ENCODE measurements at places on chromosomes 2 and 18.

DNA sequence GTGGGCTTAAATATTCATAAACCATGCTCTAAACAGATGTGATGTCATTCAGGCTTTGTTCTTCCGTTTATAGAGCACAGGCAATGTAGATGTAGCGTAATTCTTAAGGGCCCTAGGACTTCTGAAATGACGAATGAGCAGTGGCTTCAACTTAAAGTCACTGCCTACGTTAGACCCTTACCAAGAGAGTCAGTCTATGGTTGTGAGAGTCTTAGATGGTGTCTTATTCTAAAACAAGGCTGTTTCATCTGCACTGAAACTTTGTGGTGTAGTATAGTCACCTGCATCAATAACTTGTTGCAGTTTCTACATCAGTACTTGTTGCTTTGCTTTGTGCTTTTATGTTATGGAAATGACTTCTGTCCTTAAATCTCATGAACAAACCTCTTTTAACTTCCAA lies 56.0 kb downstream of the PIK3C3 start:
- DNase-seq = no peak

DNA sequence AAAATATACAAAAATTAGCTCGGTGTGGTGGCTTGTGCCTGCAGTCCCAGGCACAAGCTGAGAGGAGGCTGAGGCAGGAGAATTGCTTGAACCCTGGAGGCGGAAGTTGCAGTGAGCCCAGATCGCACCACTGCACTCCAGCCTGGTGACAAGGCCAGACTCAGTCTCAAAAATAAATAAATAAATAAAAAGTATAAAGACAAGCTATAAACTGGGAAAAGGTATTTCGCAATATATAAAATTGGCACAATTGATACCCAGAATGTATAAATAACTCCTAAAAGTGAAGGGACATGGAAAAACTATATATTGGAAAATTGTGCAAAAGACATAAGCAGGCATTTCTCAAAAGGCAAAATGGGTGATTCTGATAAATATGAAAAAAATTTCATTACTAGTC lies 657.9 kb upstream of the SLC8A1 start:
- DNase-seq = no peak

- no peak for DNase-seq
These were observed 27.9 kb upstream of the CREG2 start for GRCh38 chr2:101415220-101415619.

- no peak for DNase-seq
These were observed 1313.2 kb upstream of the NRXN1 start for GRCh38 chr2:52345082-52345481.

DNA sequence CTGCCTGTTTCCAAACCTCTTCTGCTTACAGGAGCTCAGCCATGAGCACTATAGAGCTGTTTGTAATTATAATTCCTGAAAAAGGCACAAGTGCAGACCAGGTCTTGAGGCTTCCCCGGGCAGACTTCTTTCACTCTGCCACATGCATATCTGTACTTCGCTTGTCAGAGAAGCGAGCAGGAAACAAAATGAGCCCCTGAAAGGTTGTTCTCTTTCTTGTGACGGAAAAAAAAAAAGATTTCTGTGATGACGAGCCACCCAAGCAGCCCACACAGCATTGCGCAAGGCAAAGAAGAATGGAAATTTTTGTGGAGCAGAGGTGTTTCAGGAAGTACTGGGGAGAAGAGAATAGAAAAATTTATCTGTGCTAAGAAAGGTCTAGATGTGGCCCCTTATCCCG lies 54.0 kb upstream of the LINC00305 start:
- DNase-seq = no peak

DNA sequence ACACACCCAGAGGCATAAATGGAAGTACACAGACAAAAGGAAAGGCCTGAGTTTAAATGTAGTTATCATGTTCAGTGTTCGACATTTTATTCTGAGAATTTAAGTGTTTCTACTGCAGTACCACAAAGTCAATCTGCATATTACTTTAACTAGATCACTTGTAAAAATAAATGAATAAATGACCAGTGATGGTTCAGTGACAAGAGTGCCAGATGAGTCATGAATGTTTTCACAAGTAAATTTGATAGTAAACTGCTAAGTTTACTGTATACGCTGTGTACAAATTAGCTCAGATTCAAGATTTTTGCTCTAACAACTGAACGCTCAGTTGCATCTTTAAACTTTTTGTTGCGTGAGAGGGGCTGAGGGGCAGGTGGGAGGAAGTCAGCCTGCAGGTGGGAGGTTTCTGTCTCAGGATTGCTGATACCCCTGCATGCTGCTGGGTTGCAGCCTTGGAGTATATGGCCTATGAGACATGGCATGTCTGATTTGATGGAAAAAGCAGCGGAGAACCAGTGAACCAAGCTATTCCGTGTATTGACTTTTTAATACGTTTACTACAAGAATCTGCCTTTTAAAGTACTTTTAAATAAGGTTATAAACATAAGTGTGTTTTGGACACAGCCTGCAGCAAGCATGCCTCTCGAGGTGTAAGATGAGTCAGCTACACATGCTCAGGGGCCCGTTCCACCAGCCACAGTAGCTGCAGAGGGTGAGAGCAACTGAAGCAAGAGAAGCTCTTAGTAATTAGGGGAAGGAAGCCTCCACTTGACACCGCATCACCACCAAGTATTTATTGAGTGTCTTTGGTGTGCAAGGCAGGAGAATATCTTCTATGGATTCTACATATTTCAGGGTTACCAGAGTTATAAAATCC lies 245.1 kb downstream of the NEDD4L start:
- DNase-seq = no peak

GRCh38 chr2:18373664-18374063 lies 186.8 kb downstream of the RDH14 start:
- no peak for DNase-seq

DNA sequence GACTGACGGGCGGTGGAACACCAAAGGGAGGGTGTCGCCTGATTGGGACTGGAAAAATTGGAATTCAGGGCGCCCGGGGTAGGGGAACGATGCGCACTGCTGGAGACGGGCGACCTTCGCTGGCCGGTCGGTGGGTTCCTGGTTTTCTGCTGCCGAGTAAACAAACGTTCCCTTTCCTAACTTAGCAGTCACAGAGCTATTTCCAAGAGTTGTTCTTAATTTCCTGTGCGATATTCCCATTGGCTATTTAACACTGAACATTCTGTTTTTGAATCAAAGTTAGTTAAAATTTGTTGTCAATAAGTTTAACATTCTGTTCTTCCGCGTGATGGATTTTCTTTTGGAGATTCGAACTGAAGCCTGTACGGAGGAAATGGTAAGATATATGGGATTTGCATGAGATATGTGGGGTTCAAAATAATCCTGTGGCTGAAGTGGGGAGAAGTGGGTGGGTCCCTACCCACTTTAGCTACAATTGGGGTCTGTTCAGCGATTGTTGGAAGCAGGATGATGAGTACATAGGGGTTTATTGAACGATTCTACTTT lies 862 bp downstream of the C18orf54 start:
- DNase-seq = no peak

DNA sequence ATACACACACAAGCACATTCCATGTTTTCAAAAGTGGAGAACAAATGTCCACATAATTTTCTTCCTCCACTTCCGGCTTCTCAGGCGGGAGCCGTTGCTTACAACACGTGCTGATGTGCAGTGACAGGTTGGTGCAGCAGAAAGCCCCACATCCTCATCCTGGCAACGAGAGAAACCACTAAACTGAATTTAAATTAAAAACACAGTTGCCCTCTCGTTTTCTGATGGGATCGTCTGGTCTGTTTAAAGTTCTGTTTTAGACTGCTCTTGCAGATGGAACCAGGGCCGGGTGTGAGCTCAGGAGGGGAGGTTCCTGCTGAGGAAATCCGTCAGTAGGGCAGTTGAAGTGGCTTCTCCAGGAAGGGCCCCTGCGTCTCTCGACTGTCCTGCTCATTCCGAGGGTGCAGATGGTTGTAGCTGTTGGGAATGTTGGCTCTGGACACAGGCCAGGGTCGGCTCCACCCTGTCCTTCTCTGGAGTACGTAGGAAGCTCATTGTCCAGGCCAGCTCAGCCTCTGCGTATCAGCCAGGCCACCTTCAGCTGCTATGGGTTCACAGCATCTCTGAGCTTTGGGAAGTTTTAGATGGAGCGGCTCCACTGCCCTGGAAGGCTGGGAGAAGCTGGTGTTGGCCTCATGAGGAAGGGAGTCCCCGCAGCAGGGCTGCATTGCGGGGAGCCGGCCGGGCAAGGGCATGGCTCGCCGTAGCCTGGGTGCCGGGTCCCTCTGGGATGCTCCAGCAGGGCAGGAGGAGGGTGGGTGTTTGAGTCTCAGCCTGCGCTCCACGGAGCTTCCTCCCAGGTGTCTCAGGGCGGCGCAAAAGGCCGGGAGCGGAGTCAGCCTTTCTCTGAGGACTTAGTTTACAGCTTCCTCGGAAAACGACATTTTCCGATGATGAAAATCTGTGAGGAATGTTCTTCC lies 58.3 kb downstream of the NFATC1 start:
- no peak for DNase-seq

DNA sequence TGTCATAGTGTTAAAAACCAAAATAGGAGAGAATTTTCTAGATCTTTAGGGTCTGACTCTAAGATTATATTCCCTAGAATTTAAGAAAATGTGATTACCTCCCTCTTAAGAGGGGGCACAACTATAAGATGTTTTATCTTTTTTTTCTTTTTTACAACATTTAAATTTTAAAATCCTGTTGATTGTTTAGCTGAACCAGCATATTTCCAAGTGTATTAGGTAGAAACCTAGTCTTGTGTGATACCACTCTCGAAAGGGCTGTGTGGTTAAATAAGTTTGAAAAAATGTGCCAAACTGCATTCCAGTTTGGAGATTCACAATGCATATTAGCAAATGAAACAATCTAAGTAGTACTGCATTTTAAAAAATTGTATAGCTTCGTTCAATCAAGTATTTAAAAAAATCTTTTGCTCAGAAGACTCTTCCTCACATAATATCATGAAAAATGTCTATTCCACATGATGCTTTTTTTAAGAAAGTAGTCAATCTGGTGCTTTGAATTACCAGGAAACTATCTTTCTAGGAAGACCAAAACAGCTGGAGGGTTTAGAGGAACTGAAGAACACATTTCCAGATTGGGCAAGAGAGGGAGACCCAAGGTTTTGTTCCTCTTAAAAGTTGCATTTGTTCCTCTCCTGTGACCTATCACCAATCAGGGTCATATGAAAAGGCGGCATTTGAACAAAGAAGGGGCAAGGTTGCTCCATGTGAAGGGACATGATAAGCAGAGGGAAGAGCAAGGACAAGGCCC lies 98.8 kb downstream of the DPP4 start:
- no peak for DNase-seq

DNA sequence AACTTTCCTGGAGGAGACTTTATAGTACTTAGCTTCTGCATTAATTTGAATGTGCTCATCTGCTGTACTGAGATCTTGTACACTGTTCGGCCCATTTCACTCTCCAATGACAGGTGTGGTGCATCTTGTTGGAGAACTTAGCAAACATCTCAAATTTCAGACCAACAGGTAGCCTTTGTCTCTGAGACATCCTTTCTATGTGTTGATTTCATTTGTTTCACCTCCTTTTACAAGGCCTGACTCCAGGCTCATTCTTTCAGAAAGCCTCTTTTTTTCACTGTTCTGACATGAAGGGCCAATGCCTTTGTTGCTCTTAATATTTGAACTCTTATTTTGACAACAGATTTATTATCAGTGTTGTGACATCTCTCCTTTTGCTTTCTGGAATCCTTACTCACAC lies 271.8 kb upstream of the FANCL start:
- no peak for DNase-seq

DNA sequence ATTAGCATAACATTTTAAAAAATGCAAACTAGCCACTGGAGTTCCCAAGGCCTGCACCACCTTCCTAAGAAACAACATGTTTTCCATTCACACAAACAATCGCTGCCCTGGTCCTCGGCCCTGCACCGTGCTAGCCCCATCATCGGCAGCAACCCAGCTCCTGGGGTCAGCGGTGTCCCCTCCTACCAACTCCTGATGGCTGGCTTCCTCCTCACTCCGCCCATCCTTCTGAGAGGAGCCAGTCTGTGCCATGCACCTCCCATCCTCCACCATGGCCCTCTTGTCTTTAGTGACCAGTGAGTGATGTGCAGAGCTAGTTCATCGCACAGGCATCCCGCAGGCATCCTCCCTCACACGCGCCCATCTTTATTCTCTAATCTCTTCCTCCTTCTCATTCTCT lies 81.9 kb downstream of the LONRF2 start:
- DNase-seq = no peak

- no peak for DNase-seq
These were observed 3.6 kb downstream of the MZT2A start for GRCh38 chr2:131488306-131489205.

DNA sequence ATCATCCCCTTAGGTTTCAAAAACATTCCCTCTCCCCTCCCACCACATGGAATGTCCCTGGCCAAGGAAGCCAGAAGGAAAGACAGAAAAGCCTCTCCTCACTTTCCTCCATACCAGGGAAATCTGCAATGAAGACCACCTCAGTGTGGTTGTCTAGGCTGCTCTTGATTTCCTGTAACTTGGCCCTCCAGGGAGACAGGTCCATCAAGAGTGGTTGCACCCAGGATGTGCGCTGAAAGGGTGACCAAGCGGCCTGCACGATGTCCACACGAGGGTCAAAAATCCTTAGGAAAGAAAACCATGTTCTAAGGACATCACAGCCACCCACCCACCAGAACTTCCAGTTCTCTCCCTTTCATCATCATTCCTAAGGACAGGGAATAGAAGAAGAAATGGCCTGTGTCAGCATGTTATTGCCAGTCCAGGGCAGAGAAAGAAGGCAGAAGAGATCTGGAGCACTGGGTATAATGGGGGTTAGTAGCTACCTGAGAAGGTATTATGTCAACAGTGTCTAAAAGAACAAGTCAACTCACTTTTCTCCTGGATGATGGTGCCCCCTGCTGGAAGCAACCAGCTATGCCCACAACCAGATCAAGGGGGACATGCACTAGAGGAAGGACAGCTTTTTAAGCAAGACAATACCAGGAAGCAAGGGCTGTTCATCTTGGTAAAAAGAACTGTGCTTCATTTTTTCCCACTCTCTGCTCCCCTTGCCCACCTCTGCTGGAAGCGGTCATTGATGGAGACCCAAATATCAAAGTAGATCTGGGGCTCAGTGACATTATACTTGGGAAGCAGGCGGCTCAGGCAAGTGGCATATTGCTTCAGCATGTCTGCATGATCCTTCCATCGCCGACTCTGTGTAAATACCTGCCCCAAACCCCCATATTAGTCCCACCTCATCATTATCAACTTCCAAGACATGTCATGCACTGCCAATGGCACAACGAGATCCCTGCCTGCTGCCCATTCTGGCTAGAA lies 9.3 kb downstream of the GGCX start:
- DNase-seq = no peak
